D341Med (cell line): ENCODE measurements at places on chromosomes 7 and 10.

DNA sequence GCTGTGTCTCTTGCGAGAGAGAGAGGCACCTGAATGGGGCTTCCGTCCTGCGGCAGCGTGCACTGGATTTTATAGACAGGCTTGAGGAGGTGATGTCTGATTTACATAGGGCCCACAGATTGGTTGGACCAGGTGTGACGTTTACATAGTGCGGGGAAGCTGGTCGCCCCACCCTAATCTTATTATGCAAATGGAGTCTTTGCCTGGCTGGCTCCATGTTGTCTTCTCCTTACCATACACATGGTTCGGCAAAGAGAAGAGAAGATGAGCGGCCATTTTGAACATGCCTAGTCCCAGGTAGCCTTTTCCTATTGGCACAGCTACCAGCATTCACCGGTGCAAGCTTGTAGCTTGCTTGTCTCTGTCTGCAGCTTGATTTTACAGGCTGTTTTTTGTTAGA, 238.5 kb upstream of the GALNT17 start:
- no peak for DNase-seq

DNA sequence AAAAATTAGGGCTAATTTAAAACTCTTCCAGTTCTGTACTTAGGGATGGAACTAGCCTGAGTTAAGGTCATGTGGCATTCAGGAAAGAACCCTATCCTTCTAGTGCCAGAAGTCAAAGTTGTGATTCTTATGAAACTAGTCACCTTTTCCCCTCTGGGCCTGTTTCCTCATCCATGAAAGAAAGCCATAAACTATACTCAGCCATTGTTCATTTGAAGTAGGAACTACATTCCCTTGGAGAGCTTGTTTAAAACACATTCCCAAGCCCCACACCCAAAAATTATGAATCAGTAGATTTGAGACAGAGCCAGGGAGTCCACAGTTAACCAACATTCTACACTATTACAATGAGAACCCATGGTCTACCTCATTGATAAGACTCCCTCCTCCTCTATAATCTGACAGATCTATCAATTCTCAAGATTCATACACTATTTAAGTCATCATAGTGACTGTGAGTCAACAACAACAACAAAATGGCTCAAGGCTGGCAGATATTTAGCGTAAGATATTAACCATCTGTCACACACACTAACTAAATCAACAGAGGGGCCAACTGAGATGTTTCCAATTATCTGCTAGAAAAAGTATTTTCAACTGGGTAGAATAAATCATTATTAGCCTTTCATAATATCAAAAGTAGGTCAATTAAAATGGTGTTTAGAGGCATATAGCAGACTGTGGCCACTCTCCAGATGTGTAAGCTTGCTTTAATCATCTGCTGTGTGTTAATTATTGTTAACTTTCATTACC, 102.3 kb downstream of the SLC25A13 start:
- no peak for DNase-seq

- no peak for DNase-seq
Measured at GRCh38 chr10:98694014-98694413, 247.3 kb upstream of the HPS1 start.

DNA sequence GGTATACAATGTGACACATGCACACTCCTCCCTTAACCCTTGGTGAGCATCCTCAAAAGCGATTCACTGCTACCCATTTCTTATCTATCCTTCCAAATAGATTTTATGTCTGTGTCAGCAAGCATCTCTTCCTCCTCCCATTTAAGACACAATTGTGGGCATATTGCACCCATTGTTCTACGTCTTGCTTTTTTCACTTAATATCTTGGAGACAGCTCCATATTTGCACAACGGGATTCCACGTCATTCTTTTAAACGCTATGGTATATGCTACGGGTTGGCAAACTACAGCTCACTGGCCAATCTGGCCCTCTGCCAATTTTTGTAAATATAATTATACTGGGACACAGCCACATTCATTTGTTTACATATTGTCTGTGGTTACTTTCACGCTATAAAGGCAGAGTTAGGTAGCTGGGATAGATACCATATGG, 88.6 kb downstream of the RNF216 start:
- no peak for DNase-seq

- DNase-seq = no peak
Measured at GRCh38 chr7:50332241-50333165, 28.0 kb downstream of the IKZF1 start.

DNA sequence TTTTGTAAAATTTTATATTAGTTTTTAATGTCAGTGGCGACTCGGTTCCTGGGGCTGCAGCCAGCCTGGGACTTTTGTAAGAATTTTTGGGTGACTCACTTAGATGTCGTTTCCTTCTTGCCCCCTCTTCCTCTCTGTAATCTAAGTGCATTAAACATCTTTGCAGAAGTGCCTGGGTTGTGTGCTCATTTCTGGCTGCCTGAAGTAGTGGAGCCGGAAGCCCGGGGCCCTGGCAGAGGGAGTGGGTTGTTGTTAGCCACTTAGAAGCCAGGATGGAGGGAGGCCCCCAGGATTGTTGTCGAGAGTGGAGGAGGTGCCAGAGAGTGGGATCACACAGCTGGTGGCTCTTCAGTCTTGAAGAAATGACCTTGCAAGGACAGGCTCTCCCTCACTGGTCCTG, 11.0 kb upstream of the TRIM8 start:
- no peak for DNase-seq

GRCh38 chr7:133723044-133723443, 404.1 kb upstream of the LRGUK start:
- no peak for DNase-seq

GRCh38 chr7:81441750-81442149, 328.1 kb downstream of the HGF start:
- DNase-seq = no peak

- DNase-seq = no peak
Measured at GRCh38 chr7:28442540-28443420, 30.5 kb downstream of the CREB5 start.

DNA sequence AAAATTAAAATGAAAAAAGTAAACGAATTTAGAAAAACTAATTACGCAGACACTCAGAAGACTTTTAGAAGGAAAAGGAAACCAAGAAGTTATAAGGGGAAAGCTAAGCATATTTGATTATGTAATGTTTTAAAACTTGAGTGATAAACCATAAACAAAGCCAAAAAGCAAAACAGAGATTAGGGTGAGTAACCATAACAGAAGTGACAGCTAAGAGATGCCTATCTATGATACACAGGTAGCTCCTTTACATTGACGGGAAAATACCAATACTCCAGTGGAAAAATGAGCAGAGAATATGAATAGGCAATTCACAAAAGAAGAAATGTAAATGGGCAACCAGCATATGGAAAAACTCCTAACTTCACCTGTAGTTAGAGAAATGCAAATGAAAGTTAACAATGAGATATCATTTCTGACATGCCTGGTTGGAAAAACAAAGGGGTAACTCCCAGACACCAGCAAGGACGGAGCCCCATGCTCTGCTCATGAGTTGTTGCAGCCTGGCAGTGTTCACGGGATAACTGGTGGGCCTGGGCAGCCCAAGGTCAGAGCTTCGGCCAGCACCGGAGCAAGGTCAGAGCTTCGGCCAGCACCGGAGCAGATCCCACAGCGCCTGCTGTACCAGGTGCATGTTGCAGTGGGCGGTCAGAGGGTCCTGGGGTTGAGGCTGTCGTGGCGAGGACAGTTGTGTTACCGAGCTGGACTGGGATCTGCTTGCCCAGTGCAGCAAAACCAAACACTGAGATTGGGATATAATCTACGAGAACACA, 58.9 kb downstream of the ALOX5 start:
- peak; percentile 22 for DNase-seq

DNA sequence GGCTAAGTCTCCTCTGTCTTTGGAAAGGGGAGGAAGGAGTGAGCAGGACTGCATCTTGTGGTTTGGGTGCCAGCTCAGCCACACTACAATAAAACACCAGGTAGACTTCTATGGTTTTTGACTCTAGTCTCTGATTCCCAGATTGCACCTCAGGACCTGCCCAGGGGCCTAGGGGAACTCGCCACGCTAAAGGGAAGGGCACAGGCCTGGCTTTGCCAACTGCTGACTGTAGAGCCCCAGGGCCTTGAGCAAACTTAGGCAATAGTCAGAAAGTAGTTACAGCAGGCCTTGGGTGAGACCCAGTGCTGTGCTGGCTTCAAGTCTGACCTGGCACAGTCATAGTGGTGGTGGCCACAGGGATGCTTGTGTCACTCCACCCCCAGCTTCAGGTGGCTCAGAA, 24.2 kb upstream of the PRR15 start:
- DNase-seq = no peak

DNA sequence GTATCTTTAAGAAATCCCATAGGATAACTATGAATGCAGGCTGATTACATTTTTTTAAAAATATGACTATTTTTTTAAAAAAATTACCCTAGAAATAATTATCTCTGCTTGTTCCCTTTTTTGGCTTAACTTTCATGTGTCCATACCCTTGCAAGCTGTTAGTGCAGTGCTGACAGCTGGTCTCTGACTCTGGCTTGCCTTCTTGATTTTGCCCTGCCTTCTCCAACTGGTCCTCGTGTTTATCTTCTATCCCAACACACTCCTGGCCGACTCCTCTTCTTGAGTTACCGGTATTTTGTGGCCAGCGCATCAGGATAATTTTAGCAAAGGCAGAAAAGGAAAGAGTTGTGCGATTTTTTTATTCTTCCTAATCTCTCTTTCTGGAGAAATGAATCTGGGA, 111.7 kb upstream of the STARD3NL start:
- no peak for DNase-seq

DNA sequence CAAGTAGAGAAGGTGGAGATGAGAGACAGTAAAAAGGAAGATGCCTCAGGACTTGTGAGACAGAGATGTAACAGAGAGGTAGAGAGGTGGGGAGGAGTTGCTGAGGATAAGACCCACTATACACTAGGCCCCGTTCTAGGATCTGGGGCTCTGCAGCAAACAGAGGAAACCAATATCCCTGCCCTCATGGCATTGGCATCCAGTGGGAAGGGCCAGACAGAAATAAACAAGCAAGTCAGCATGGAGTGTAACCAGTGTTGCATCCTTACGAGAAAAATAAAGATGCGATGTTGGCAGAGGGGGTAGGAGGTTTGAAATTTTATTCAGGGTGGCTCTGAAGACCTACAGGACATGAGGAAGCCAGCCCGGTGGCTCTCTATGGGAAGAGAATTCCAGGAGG, 22.0 kb upstream of the EEPD1 start:
- DNase-seq = no peak

- DNase-seq = no peak
Measured at GRCh38 chr10:25047591-25048301, 31.3 kb downstream of the THNSL1 start.

DNA sequence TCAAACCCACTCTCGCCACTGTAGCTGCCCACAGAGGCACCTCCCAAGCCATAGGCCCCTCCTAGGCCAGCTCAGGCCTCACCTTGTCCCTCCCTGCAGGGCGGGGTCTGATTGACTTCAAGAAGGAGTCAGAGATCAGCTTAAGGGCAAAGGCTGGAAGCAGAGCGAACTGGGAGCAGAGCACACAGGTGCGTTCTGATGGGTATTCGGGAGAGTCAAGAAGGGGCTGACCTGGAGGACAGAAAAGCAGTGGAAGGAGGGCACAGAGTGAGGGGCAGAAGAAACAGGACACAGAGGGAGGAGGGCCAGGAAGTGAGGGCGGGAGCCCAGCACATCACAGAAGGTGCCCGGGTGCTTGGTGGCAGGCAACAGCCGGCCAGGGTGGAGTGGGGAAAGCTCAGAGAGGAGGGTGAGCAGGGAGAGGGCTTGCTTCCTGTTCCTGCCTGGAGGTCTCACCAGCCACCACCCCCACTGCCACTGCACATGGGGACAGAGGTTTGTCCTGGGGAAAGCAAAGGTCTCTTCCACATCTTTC, at the start of gene AOC1:
AOC1 (plus strand) TSS at position 147 of the 535 bp plus-strand sequence. CDS start 3,954 bp downstream, outside the sequence.
- no peak for DNase-seq

- no peak for DNase-seq
Measured at GRCh38 chr10:1577373-1577770, 160.0 kb downstream of the ADARB2 start.

DNA sequence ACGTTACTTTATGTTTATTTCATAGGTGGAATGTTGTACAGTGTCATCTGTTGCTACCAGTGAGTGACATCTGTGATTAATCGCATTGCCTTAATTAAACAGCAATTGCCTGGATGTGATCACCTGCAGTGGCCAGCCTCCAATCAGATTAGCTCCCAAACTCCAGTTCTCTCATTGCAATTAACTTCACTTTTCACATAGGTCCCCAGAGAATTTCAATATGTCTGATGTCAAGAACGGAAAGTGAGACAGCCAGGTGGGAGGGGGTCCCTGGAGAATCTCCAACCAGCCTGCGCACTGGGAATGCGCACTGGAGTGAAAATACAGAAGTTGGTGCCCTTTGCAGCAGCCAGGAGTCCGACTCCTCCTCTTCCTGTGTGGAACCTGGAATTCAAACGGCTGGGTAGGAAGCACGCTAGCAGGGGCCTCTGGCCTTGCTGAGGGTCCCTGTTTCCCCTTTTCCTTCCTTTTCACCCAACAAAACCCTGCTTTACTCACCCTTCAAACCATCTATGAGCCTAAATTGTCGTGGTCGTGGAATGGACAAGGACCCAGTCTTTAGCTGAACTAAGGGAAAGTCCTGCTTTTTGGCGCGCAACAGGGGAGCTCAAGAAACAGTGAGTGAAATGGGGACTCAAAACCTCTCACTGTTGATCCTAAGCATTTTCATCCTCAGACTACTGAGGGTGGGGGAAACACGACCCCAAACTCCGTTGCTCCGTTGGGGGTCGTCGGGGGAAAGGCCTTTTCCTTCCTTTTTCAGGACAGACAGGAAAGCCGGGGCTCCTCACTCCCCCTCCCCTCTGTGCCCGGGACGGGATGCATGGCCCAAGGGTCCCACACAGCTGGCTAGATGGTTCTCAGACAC, 1355.5 kb upstream of the LRRTM3 start:
- peak; percentile 43 for DNase-seq

DNA sequence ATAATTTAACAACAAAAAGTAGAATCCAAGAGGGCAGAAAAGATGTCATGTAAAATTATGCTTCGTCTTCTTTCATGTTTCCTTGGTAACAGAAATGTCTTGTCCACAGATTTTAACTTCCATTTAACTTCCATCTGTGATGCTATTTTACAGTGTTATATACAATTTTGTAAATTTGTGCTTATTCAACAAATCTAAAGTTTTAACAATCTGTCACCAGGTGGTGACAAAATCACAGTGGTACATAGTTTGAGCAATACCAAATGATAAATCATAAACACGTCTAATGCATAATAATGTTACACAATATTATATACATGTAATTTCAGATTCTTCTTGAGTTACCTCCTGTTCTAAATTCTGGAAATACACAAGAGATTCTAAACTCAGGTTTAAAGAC, 784.4 kb upstream of the CELF2 start:
- DNase-seq = no peak

DNA sequence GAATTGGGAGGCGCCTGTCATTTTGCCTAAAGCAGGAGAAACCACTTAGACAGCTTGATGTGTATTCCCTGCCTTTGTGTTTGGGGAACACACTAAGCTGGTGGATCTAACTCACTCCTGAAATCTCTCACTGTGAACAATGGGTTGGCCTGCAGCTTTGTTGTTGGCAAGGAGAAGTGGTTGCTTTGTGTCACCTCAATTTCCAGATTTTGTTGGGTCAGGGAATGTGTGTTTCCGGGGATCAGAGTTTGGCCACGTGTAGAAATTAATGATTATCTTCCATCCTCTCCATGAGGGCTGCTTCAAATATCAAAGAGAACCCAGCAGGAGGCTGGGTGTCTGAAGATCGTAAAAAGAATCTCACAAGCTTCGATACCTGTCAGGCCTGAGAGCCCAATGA, 27.8 kb downstream of the A1CF start:
- DNase-seq = no peak

GRCh38 chr7:100122568-100122967, 3.1 kb downstream of the CNPY4 start:
- no peak for DNase-seq
